Parietal lobe (tissue), 2 donors: ENCODE measurements at places on chromosomes 12 and 14. TPM values are rescaled to one million over a fixed set of nuclear protein-coding genes. Genes with fewer than 3 reads are reported as not detected.

OR4E2 gene
- not detected for total RNA-seq

KRT80 gene
- not detected for total RNA-seq

DAO gene
- total RNA-seq: not detected

OR4K5 gene
- not detected for total RNA-seq

FSCB gene
- 0.31 TPM for total RNA-seq

NAV3 gene
- total RNA-seq: 329 TPM

BRMS1L gene
- total RNA-seq: 18.8 TPM

CCDC197 gene
- not detected for total RNA-seq

TAS2R8 gene
- total RNA-seq: 2.5 TPM

CISTR gene
- not detected for total RNA-seq

PROX2 gene
- not detected for total RNA-seq

CCDC198 gene
- not detected for total RNA-seq

LRTM2 gene
- total RNA-seq: 8.1 TPM

PMCH gene
- not detected for total RNA-seq

GALNT6 gene
- not detected for total RNA-seq

PTPRR gene
- total RNA-seq: 18.5 TPM

LTB4R gene
- 1.6 TPM for total RNA-seq

MYF6 gene
- not detected for total RNA-seq
